ENCODE measurements at places on chromosomes 5 and 9. TPM values are rescaled to one million over a fixed set of nuclear protein-coding genes. Genes with fewer than 3 reads are reported as not detected.

CER1 gene
- not detected for total RNA-seq

LYSMD3 gene
- total RNA-seq, result 34.3 TPM

MYOZ3 gene
- total RNA-seq, result 0.30 TPM

IL5 gene
- not detected for total RNA-seq

PCDHGA4 gene
- 5.8 TPM for total RNA-seq

SPINK13 gene
- total RNA-seq, result not detected

WDR70 gene
- total RNA-seq, result 34.1 TPM

FOXI1 gene
- not detected for total RNA-seq

HARS2 gene
- total RNA-seq, result 28.2 TPM

CARD6 gene
- 4.2 TPM for total RNA-seq

RIGI gene
- total RNA-seq, result 7.1 TPM

ACOT12 gene
- total RNA-seq, result not detected

MAPK9 gene
- total RNA-seq, result 38.6 TPM

TNFSF15 gene
- 0.32 TPM for total RNA-seq

EIF4E1B gene
- not detected for total RNA-seq

CCL19 gene
- total RNA-seq, result not detected

DDX41 gene
- 88.5 TPM for total RNA-seq

CEL gene
- 0.46 TPM for total RNA-seq

ANKRD18B gene
- 35.6 TPM for total RNA-seq

ERBIN gene
- total RNA-seq, result 55.9 TPM

ZBTB34 gene
- total RNA-seq, result 7.7 TPM

PCA3 gene
- total RNA-seq, result not detected

PCDHA12 gene
- 0.18 TPM for total RNA-seq

EFNA5 gene
- 4.2 TPM for total RNA-seq

SKP2 gene
- 58.4 TPM for total RNA-seq

IFNK gene
- total RNA-seq, result not detected

NDOR1 gene
- total RNA-seq, result 2.7 TPM

SIT1 gene
- total RNA-seq, result not detected

PLPP7 gene
- 6.1 TPM for total RNA-seq

IZUMO3 gene
- not detected for total RNA-seq

TCF7 gene
- 0.09 TPM for total RNA-seq

LARP1 gene
- 64.7 TPM for total RNA-seq

FBLL1 gene
- 1.1 TPM for total RNA-seq

CATSPER3 gene
- not detected for total RNA-seq

PPP3R2 gene
- not detected for total RNA-seq

WDR41 gene
- 121 TPM for total RNA-seq

C9orf153 gene
- total RNA-seq, result 1.1 TPM

PCDHGA1 gene
- total RNA-seq, result 0.69 TPM
